NCI-H2029 treated with DMSO at 0.1 percent for 48 hours (cell line): ENCODE measurements at places on chromosomes 16 and 17.

- DNase-seq: no peak
Observed at GRCh38 chr17:31834448-31834847, 24.6 kb downstream of the COPRS start.

DNA sequence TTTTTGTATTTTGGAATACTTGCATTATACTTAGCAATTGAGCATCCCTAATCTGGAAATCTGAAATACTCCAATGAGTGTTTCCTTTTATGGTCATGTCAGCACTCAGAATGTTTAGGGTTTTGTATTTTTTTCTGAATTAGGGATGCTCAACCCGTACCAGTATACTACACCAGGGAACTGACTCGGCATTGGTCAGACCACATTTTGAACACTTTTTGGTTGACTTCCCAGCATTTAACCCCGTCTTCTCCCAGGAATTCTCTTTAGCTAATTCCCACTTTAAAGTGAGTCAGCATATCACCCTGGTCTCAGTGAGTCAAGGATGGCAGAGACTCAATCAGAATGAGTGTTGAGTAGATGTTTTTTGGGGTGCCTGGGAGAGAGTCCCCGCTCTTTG lies 177.9 kb downstream of the SPECC1 start:
- no peak for DNase-seq

GRCh38 chr17:57357392-57357784 lies 101.1 kb downstream of the MSI2 start:
- DNase-seq: peak; percentile 69

DNA sequence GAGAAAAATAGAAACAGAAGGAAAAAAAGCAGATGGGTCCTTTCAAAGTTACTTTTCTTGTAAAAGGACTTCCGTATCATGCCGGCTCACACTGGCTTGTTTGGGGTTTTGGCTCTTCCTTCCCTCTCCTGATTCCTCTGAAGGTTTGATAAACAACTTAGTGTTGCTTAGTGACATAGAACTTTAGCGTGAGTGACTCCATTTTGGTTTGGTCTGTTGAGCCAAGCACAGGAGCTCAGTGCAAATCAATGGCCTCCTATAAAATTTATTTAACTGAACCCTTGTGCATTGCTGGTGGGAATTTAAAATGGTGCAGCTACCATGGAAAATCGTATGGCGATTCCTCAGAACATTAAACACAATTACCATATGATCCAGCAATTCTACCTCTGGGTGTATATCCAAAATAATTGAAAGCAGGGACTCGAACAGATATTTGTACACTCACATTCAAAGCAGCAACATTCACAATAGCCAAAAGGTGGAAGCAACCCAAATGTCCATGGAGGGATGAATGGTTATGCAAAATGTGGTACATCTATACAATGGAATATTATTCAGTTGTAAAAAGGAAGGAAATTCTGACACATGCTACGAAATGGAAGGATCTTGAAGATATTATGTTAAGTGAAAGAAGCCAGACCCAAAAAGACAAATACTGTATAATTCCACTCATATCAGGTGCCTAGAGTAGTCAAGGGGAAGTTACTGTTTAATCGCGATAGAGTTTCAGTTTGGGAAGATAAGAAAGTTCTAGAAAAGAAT lies 1.1 kb upstream of the TUBG2 start:
- no peak for DNase-seq

DNA sequence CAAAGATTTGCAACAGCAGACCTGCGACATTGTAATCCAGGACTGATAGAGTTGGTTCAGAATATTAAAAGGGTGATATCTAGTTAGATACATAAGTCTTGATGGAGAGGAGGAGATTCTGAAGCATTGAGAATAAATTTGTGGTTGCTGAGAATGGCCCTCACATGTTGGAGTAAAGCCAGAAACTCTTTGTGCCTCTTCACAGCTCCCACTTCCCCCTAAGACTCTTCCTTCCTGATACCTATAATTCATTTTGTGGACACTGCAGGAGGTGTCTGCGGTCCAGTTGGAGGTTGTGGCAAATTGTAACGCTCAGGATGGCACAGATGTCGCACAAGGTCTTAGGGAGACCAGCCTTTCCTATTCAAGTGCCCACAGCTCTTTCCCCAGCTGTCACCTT lies 17.5 kb downstream of the WWOX start:
- no peak for DNase-seq

DNA sequence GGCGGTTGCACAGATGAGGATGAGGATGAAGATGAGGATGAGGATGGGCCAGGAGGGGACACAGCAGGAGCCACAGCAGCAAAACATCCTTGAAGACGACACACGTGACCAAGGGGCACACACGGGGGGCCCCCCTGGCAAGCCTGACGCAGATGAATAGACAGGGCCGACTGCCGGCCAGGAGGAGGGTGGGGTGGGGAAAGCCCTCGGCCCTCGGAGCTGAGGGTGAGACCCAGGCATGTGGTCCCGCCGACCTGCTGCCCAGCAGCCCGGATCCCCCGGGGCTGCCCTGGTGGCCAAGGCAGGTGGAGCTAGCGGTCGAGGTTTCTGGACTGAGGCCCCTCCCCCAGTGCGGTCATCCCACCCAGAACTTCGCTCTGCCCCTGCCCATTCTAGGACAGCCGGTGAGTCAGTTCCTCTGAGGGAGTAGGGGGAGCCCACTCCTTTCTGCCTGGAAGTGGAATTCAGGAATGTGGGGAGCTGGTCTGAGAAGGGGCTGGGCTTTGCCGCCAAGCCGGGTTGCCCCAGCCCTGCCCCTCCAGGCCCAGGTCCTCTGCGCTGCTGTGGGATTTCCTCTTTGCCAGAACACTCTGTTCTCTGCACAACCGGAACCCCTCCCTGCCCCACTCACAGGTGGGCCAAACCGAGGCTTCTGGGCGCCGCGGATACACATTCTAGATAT lies 9.9 kb downstream of the CYGB start:
- no peak for DNase-seq

GRCh38 chr17:60902399-60902798 lies 224.7 kb downstream of the BCAS3 start:
- no peak for DNase-seq

- DNase-seq: no peak
Observed at GRCh38 chr17:31523862-31524730, 132.6 kb downstream of the RAB11FIP4 start.

DNA sequence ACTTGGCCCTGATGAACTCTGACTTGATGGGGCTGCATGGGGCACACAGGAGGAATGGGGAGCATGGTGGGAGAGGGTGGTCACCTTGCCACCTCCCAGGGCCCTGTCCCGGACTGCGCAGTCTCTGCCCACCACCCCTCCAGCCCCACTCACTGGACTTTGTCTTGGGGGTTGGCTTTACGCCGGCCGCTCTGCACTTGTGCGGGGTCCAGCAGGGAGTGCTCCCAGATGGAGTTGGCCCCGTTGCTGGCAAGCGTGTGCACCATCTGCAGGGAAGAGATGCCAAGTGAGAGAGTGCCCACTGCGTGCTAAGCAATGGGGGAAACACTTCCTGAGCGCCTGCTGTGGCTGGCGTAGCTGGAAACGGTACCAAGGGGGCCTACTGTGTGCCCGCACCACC lies 6.7 kb downstream of the GIT1 start:
- DNase-seq: no peak

DNA sequence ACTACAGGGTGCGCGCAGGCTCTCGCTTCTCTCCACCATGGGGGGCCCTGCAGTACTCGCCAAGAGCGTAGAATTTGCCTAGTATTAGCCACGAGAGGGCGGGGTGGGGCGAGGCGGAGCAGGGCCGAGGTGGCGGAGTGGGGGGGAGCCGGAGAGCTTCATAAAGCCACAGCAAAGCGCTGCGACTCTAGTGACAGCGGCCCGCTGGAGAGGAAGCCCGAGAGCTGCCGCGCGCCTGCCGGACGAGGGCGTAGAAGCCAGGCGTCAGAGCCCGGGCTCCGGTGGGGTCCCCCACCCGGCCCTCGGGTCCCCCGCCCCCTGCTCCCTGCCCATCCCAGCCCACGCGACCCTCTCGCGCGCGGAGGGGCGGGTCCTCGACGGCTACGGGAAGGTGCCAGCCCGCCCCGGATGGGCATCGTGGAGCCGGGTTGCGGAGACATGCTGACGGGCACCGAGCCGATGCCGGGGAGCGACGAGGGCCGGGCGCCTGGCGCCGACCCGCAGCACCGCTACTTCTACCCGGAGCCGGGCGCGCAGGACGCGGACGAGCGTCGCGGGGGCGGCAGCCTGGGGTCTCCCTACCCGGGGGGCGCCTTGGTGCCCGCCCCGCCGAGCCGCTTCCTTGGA lies at the start of gene TBX21:
TBX21 (plus strand) TSS at position 190 of the 627 bp plus-strand sequence; CDS start at position 409, 219 bp downstream.
- DNase-seq: no peak

DNA sequence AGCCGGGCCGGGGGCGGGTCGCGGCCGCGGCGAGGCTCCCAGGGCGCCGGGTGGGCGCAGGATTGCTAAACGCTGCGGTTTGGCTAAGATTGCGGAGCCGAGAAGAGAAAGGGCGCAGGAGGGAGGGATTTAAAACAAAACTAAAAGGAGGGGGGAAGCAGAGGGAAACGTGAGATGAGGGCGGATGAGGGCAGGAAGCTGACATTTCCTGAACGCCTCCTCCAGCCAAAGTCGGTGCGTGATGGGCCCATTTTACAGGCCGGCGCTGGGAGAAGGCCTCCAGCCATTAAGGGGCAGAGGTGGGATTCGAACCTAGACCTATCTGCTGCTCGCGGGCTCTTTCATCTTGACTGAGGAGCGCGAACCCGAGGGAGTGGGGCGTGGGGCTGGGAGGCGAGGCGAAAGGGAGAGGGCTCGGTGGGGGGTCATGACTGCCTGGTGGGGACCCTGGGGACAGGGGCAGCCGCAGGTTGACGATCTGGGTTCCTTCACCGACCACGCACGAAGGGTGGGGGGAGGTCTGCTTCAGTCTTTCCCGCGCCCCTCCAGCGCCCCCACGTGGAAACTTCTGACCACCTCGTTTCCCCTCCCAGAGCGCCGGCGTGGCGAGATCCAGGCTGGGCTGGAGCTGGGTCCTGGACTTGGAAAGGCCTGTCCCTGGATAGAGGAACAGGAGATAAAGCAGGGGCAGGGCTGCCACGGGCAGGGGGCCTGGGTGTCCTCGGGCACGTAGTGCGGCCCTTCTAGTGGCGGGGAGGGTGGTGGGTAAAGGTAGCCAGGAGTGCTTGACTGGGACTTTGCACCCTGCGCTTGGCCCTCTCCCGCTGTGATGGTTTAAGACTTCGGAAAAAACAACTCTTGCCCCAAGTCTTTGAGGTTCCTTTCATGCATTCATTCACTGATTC lies 3.8 kb upstream of the TAC4 start:
- DNase-seq: no peak

DNA sequence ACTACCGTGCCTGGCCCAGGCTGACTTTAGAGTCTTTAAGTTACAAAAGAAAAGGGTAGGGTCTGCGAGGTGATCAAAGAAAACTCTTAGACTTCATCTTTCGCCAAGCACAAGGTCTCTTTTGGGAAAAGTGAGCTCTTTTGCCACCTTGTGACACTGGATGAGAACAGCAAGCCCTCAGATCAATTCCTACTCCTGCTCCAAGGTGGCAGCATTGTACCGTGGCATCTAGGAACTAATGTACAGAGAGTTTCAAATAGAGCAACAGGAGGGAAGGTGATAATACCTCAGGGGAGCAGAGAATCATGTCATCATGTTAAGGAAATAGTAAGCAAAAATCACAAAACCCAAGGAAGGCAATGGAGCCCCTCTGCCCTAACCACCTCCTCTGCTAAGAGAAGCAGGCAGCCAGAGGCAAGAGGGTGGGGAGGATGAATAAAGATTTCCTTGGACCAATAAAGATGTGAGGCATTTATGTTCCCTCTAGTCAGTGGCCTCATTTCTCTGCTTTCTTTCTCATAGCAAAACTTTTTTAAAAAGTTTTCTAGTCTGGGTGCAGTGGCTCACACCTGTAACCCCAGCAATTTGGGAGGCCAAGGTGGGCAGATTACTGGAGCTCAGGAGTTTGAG lies 2.1 kb upstream of the C17orf78 start:
- peak; percentile 42 for DNase-seq

DNA sequence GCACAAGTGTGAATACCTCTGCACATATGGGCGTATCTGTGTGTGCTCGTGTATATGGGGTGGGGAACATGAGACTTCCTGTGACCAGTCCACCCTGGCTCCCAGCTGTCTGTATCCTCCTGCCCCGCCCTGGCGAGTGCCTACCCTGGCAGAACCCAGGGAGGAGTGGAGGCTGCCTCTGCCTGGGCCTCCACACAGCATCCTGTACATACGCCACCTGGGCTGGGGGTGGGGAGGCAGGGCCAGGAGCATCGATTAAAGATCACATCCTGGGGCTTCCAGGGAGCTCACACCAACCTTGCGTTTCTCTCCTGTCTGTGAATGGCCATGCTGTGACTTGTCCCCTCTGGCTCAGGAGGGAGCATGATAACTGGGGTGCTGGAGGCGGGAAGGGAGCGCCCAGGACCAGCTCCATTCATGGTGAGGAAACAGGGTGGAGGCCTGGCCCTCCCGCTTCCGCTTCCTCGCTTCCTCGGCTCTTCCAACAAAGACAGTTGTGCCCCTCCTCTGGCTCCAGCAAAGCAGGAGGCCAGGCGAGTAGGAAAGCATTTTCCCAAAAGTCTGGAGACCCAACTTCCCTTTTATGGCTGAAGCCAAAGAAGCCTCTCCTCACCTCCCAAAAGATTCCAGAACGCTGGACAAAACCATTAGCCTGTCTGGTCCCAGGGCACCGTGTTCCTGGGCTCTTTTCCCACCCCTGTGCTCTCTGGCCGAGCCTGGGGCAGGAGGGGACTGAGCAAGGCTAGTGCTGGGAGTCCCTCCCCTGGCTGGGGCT lies 22.9 kb downstream of the ADAM11 start:
- DNase-seq: no peak

DNA sequence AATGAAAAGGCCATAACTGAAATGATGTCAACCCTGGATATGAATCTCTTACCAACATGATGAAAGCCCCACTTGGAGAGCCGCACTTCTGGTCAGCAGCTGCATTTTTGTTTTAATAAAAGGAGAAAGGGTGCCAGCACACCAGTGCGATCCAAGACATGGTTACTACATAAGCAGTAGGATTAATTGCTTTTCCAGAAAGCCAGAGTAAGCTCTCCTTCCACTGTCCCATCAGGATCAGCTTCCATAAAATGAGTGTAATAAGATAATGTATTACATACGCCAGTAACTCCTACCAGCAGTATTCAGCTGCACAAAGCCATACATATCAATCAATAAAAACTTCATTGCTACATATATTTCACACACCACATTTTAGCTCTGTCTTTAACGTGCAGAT lies 26.3 kb upstream of the NACA2 start:
- DNase-seq: no peak

DNA sequence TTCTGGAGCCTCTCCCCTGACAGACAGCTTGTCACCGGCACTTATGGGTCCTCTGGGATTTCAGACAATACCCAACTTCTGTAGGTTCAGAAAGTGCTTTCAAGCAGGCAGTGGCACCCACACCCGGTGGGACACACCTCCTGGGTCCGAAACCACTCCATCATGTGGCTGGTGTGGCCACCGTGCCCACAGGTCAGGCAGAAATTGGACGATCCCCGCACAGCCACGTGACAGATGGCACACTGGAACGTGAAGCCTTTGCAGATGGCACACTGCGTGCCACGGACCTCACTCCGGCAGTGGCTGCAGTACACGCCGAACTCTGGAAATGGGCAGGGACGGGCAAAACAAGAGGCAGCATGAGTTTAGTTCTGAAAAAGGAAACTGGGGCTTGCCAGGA lies 99.5 kb upstream of the FA2H start:
- DNase-seq: no peak
